ENCODE measurements at places on chromosomes 6 and 20.

DNA sequence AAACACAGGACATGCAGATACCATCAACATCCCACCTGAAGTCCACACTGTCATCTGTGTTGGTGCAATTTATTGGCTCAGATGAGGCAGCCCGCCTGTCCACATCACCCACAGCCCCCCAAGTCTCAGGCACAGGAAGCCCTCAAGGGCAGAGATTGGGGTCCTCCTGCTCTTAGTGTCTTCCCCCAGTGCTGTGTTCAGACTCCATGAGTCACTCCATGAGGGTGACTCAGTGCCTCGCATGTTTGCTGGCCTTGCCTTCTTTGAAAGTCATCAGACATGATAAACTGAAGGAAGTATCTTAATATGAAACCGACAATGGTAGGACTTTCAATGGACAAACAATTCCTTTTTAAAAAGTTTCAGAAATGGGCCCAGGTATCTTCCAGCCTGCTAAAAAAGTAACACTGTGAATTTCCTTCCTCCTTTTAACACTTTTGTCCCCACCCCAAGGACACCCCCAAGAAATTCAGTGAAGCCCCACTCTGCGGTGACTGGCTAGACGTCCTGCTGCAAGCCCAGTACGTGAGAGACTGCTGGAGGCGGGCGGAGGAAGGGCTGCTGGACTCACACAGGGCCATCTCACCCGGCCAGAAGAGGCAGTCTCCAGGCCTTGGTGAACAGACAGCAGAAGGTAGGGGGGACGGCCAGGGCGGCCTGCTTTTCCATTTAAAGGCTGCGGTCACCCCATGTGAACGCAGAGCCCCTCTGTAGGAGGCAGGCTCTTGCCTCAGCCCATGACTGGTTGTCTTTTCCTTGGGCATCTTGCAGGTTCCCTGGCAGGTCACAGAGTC lies 43.0 kb upstream of the KCNK16 start:
- no peak for DNase-seq

- DNase-seq = no peak
Observed at GRCh38 chr6:39778581-39779255, 13.5 kb upstream of the DAAM2 start.

- DNase-seq = no peak
Observed at GRCh38 chr6:82217018-82217586, 30.4 kb downstream of the IBTK start.

DNA sequence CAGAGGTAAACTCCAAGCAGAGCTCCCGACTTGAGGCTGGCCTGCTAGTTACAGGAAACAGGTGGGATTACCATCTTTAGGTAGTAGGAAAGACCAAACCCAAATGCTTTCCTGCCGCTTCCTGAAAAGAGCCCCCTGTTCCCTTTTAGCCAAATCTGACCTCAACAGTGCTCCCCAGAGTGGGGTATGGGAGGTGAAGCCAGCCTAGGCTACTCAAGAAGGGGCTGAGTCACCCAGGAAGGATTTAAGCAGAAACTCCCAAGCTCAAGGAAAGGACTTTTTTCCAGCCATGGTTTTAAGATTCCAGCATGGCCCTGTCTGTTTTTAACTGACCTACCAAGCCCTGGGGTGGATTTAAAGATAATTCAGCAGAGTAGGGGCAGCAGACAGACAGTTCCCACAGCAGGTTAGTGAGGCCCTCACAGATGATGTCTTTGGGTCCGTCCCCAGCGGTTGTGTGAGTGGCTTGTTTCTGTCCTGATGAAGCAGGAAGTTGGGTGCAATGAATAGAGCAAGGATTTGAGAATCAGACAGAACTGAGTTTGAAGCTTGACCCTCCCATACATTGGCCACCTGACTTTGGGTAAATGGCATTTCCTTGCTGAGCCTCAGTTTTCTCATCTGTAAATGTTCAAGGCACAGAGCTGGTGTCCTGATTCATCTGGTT lies 76.9 kb upstream of the MAFB start:
- DNase-seq = no peak

DNA sequence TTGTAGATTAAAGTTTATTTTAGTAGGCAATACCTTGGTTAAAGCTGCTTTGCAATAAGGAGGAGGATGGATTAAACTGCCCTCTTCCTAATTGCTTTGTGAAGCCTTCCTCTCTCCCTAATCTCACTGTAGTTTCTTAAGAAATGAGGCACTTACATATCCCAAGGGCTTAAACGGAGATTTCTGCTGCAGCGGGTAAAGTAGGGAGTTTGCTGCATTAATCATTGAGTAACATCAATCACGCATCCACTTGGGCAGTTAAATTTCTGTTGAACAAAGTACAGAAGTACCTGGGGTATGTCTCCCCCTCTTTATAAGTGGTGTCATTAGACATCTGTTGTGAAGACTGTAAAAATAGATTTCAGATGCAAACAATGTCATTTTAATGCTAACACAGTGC lies 29.5 kb upstream of the ARID1B start:
- no peak for DNase-seq

DNA sequence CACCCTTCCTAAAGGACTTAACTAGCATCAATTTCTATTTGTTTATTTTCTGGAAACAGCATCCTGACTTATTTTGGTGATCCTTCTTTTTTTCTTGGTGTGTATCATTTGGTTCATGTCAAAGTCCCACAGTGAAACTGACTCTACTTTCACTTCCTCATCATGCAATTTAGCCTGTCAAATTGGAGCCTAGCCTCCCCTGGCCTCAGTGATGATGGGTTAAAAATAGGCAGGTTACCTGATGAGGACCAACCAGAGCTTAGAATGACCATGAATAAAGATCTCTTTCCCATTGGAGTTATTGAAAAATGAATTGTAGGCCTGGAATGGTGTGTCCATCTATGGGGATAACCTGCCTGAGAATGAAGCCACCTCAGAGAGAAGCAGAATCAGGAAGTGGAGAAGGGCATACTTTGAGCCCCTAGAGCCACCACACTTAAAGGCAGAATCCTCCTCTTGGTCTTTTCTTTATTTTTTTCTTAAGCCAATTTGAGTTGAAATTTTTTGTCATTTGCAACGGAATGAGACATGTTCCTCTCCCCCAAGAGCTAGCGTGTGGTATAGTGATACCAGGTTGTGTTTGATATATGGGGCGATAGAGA lies 105.6 kb downstream of the BTBD3 start:
- DNase-seq = no peak

DNA sequence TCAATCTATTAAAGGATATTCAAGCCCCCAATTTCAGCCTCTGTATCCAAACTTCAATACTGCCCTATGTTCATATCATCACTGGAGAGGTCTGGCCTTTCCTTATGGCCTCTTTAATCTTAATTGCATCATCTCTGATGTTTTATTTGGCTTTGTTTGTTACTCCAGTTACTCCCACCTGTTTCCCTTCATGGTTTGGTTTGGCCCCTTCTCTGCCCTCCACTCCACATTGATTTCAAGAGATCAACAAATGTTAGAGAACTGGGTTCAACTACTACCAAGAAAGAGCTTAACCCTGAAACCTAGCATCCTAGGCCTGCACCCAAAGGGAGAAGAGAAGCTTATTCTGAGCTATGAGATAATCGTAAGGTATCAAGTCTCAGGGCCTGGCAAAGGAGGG lies 221.6 kb downstream of the LAMA2 start:
- no peak for DNase-seq

GRCh38 chr6:55666037-55666436 lies 87.0 kb upstream of the HMGCLL1 start:
- DNase-seq = no peak

GRCh38 chr20:21395051-21395665 lies 2.2 kb downstream of the NKX2-4 start:
- DNase-seq = no peak

- no peak for DNase-seq
Observed at GRCh38 chr20:19354950-19355349, 142.5 kb downstream of the SLC24A3 start.

DNA sequence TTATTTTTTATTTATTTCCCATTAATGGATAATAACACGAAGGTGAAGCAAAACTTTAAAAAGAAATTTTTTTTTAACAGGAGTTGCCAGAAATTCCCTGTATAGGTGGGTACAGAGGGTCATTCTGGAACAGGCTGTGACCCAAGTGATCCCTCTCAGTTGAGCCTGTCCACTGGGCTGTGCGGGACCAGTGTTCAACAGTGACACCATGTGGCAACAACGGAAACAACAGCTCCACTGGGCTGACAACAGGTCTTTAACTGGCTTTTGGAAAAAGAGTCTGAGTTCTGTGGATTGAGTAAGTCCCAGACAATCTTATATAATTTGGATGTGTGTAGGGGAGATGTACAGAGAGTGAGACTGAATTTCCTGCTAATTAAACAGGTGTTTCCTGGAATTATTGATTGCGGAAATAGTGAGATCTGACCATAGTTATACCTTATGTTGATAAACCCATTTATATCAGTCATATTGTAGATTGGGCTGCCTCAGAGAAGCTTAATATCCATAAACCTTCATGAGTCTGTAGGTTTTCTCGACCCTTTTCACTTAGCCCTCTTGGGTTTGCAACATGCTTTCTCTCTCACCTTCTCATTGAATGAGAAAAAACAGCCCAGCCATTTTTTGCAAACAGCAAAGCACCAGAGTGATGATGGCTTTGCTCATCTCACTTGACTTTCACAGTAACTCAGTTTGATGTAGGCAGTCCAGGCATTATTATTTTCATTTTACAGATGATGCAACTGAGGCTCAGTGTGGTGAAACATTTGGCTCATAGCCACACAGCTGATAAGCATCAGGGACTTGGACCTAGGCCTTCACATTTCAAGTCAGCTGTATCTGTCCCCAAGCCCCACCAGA lies 17.5 kb downstream of the KIAA1755 start:
- DNase-seq = no peak

- no peak for DNase-seq
Observed at GRCh38 chr6:53125276-53125675, 23.4 kb downstream of the GCM1 start.
